ENCODE measurements at places on chromosomes 12 and 14.

DNA sequence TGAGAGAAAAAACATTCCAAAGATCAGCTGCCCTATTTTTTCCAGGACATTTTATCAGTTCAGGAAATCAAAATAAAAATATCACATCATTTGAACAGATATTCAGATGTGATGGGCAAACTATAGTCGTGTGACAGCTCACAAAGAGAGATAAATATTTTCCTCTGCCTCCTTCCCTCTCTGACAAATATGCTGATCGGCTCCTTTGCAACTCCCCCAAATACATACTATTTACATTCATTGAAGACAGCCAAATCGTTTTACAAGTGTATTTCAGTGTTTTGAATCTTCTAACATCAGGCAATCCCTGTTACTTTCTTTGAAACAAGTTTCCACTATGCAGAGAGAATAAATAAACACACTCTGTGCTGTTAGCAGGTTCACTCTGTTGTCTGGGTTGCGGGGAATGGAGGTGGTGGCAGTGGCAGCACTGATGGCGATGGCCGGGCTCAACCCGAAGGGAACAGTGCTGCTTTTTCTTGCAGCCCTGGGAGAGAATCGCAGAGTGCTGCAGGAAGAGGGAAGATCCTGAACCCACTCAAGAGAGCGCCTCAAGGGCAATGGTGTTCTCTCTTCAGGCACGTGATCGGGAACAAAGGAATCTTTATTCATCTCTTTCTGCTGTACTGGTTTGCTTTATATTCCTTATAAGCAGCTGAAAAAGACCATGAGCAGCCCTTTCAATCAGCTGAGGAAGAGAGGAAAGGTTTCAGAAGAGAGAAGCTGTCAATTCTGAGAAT is 142.5 kb downstream of the PHLDA1 start:
- no peak for DNase-seq

DNA sequence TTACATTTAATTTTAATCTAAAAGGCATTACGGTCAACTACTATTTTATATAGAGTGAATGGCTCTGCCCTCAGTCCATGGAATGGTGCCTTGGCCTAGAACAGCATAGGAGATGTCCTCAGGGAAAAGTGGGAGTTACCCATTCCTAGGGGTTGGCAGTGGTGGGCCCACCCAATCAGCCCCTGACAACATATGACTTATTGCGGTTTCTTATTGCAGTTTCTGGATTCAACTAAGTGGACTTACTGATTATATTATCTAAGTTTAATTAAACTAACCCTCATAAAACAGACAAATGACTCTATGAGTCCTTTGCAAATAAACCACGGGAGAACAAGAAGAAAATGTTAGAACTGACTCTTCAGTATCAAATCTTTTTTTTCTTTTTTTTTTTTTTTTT is 2.3 kb upstream of the PPP2R5E start:
- no peak for DNase-seq

DNA sequence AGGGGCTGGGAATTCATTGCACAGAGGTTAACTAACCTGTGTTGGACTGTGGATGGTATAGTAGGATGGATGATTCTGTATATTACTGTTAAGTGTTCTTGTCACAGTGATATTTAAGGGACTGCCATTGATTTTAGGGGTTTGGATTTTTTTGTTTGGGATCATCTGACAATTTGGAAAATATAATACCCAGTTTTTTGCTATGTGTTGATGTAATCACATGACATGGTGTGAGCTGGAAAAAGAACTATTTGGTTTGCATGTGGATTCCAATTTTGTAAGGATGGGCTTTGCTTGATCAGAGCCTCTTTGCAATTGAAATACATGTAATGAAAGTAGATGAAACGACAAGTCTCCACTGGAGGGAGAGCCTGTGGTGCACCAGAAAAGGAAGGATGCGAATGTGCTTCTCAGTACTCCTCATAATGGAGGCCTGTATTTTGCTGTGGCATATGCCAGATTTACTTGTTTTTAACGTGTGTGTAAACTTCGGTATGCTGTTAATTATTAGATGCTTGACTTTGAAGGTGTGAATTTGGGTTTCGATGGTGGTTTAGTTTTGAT is 2.7 kb downstream of the DYRK2 start:
- DNase-seq, result no peak

DNA sequence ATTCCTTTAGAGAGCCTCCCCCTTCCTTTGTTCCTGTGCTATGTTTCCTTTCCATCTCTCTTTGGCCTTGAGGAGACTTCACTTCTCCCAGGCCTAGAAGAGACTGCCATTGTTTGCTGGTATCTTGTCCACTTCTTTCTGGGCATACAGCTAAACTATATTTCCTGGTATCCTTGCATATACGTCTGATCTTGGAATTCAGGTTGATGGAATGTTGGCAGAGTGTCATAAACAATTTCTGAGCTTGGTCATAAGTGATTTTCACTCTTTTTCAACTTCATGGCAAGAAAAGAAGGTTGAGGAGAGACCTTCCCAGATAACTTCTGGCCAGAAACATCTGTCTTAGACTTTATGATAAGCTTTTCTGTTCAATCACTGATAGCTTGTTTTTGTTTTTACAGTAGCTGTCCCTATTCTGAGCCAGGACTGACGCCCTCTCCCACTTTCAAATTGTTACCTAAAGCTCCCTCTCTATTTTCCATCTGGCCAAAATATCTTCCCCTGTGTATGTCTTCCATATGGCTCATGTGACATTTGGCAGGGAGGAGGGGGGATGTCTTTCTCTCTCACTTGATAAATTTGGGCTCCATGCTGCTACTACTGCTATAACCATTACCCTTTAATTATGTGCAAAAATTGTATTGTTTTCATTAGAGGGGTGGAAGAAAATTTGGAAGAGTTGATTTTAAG is 457.0 kb downstream of the ADAMTS20 start:
- DNase-seq, result no peak

DNA sequence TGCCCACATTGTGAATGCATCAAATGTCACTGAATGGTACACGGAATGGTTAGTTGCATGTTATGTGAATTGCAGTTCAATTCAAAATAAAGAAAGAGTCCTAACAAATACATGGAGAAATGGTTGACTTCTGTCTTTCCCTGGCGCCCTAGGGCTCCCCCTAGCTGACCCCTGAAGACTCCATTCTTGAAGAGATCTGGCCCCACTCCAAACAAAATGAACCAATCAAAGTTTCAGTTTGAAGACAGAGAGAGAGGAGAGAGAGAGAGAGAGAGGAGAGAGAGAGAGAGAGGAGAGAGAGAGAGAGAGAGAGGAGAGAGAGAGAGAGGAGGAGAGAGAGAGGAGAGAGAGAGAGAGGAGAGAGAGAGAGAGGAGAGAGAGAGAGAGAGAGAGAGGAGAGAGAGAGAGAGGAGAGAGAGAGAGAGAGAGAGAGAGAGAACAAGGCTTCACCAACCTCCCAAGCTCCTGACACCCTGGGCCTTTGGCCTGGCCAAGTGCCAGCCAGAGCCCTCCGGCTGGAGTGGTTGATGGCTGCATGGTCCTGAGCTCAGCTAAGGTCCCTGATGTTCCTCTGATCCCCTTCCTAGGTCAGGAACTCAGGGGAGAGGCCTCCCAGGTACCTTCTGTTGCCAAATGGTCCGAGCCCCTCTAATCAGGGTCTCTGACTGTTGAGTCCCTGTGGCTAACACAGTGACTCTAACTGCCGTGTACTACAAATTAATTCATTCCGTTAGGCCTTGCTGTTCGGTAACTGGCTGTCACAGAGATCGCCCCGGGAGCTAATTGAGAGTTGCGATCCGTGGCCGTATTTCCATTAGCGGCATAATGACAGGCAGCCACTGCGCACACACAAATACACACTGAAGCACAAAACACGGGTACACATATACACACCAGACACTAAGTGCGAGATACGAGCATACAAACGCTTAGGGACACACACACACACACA is 188.8 kb downstream of the ESRRB start:
- no peak for DNase-seq

- DNase-seq, result no peak
Measured at GRCh38 chr12:22100958-22101748, 55.1 kb downstream of the CMAS start.

- peak; percentile 12 for DNase-seq
Measured at GRCh38 chr12:94792693-94793092, 142.3 kb upstream of the TMCC3 start.

DNA sequence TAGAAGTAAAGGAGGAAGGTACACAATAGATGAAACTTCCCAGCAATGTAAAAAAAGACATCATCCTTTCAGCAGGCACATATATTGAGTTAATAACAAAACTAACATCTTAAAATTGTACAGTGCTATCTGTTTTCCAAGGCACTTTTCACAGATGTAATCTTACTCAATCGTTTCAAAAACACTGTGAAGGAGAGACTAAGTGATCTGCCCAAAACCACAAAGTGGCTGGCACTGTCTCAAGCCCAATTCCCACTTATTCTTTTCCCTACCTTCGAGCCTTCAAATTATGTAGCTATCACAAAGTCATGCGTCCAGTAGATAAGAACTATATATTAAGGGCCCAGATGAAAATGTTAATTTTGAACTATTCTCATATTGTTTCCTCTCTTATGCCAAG is 193.6 kb upstream of the RASSF8 start:
- no peak for DNase-seq

DNA sequence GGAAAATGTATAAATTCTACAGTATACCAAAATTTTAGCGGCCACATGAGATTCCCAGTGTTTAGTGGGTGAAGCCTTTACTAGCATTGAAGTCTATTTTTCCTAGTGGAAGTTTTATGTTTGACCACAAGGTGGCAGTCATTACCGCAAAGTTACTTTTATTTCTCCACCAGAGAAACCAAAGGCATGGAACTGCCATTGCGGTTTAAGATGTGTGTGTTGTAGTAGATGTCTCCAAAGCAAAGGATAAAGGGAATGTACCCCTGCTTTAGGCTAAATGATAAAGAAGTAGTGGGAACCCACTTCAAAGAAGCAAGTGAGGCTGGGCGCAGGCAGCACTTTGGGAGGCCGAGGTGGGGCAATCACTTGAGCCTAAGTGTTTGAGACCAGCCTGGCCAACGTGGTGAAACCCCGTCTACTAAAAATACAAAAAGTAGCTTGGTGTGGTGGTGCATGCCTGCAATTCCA is 140.5 kb downstream of the PRKCH start:
- DNase-seq, result peak; percentile 76

- peak; percentile 57 for DNase-seq
Measured at GRCh38 chr12:67937822-67938221, 51.4 kb upstream of the IFNG-AS1 start.

DNA sequence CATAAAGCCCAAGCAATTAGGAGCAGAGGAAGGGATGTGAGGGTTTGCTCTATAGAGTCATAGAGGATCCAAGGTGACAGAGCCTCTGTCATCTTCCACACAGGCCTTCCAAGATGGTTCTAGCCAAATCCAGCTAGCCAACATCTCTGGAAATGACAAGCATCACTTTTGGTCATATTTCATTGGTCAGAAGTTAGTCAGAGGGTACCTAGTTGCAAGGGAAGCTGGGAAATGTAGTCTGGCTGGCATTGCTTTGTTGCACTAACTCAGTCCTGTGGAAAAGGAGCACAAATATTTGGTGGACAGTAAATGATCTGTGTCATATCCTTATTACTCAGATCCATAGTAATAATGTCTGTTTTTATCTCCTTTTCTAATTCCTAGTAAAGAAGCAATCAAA is 715.7 kb downstream of the NRXN3 start:
- DNase-seq, result no peak

GRCh38 chr12:53974084-53975063 is at the start of gene HOTAIR:
Gene HOTAIR (minus strand): TSS chr12:53974954.
- no peak for DNase-seq

DNA sequence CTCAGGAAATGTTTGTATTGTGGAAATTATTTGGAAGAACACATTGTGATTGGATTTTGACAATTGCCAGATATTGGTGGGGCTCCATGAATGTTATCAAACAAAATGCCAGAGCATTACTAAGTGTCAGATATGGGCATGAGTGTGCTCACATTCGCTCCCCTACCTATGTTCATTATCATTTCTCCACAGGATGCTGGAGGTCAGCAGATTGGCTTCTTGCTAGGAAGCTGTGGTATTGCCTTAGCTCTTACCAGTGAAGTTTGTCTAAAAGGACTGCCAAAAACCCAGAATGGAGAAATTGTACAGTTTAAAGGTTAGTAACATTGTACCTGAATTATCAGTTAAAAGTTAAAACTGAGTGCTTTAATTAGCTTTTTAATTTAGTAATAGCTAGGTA is 78.3 kb upstream of the ATF1 start:
- no peak for DNase-seq

GRCh38 chr12:120851444-120851843 is 52.7 kb downstream of the SPPL3 start:
- no peak for DNase-seq

GRCh38 chr14:31418440-31418839 is 1.9 kb downstream of the HEATR5A start:
- no peak for DNase-seq

GRCh38 chr12:130247634-130248237 is 85.5 kb downstream of the FZD10 start:
- no peak for DNase-seq

DNA sequence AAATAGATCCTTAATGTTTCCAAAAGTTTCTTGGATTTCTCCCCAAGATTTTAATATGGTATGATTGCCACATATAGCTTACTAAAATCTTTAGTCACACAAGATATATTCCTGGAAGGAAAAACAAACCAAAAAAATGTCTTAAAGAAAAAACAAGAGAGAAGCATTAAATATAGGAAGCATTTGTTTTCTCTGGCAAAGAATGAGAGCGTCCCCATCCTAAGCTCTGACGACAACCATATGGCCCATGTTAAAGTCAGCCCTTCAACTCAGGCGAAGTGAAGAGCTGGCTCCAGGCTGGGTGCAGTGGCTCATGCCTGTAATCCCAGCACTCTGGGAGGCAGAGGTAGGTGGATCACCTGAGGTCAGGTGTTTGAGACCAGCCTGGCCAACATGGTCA is 35.6 kb downstream of the GCH1 start:
- DNase-seq, result no peak

GRCh38 chr12:102120886-102121285 is 903 bp downstream of the PARPBP start:
- DNase-seq, result no peak

DNA sequence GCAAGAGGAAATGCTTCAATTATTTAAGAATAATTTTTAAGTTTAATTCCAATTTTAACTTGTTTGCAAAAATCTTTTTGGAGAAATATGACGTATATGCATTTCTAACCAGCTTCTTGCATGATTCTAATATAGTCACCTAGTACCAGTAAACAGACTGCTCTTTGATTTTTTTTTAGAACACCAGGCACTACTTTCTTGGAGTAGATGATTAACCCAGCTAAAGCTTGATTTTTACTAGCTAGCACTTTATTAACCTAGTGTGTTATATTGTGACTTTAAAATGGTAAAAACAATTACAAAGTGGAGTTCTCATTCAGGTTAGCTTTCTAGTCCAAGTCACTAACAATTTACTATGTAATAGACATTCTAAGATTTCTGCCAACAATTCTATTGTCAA is 32.6 kb upstream of the FGD4 start:
- no peak for DNase-seq

DNA sequence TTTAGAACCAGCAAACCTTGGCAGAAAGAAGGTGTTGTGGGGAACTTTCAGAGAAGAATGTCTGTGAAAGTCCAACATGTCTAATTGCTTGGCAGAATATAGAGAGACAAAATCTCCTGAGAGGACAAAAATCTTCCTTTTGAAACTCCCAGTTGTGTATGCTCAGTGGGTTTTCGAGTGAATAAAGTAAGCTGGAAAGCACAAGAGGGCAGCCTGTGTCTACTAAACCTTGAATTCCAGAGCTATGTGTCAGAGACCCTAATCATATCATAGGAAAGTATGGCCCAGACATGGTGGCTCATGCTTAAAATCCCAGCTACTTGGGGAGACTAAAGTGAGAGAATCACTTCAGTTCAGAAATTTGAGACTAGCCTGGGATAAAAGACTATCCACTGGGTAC is 661.2 kb downstream of the SLC16A7 start:
- no peak for DNase-seq

GRCh38 chr12:58171914-58172313 is 230.5 kb downstream of the ATP23 start:
- no peak for DNase-seq

GRCh38 chr14:73180385-73180805 is 44.1 kb downstream of the PSEN1 start:
- DNase-seq, result no peak

All from NCI-H2107 (cell line).